Activated effector memory CD4-positive, alpha-beta T cell treated with anti-CD3 and anti-CD28 coated beads, Interleukin-2, amount 50 U/mL, for 16 hours (primary cell): ENCODE measurements at places on chromosomes 3 and 15.

GRCh38 chr3:111229301-111229700 lies 157.7 kb downstream of the NECTIN3 start:
- DNase-seq, result no peak

GRCh38 chr3:158095111-158095813 lies 11.0 kb downstream of the SHOX2 start:
- no peak for DNase-seq

- DNase-seq, result no peak
These were observed 42.5 kb upstream of the CMTM7 start for GRCh38 chr3:32349184-32349583.

- DNase-seq, result peak; percentile 64
These were observed 23.6 kb upstream of the KLF13 start for GRCh38 chr15:31302778-31303725.

GRCh38 chr15:82731527-82731926 lies 21.9 kb upstream of the AP3B2 start:
- no peak for DNase-seq

- no peak for DNase-seq
These were observed 176.6 kb downstream of the KLF13 start for GRCh38 chr15:31503256-31503655.

DNA sequence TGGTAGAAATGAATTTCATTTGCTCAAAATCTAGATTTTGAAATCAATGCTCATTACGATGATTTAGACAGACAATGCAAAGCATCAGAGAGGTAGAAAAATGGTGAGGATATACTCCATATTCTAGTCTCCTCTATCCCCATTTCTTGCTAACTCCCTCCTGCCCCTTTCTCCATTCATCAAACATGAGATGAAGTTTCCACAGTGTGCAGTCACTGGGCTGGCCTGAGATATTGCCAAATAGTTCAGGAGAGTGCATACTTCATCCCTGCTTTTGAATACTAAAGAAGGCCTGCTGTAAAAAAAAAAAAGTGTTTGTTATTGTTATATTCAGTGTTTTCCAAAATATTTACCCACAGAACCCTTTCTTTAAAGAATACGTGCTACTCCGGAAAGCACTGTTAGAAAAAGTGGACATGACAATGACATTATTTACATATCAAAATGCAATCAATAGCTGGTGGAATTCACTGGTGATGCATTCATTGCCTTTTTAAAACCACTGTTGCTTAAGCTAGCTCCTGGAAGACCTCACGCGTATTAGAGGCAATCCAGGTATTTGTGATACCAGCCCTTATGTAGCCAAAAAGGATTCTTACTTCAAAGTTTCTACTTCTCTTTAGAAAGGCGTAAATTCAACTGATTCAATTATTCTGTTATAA lies 247.6 kb upstream of the SOX2 start:
- no peak for DNase-seq
